ENCODE measurements at places on chromosomes 1 and 21.

DNA sequence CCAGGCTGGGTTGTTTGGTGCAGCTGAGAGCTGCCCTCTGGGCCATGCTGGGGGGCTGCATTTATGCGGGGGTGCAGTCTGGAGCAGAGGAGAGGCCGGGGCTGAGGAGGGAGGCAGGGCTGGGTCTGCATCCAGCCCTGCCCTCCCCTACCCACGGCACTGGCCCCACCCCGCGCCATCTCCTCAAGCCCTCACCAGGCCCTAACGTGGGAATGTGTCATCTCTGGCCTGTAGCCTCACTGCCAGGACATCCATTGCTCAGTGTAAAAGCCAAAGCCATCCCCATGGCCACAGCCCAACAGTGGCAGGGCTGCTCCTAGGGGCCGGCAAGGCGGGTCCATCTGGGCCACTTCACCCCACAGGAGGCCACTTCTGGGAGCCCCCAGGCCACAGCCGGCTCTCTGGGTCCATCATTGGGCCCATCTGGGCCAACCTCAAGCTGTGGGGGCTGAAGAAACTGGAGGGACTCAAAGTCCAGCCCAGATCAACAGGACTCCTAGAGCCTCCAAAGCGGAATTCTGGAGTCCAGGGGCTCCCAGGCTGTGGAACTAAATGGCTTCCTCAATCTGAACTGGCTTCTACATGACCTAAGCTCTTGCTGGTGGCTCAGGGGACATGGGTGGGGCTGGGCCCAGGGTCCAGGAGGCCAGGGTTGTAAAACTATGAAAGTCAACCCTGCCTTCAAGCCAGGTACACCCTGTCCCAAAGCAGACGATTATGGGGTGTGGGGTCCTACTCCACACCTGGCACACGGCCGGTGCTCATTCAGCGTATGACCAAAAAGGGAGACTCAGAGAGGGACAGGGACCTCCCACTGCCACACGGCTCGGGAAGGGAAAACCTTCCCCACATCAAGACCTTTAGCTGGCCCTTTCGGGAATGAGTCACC, 32.6 kb downstream of the RUNX3 start:
- no peak for DNase-seq

- no peak for DNase-seq
Observed at GRCh38 chr1:67586596-67586995, 98.4 kb upstream of the GADD45A start.

- no peak for DNase-seq
Observed at GRCh38 chr1:234963904-234964702, 164.5 kb downstream of the TOMM20 start.

- DNase-seq = no peak
Observed at GRCh38 chr21:17231771-17232170, 281.1 kb upstream of the CXADR start.

GRCh38 chr1:98327220-98327861, 334.2 kb upstream of the SNX7 start:
- DNase-seq = no peak

GRCh38 chr1:59414406-59415133, 117.7 kb downstream of the FGGY start:
- no peak for DNase-seq

- DNase-seq = no peak
Observed at GRCh38 chr1:200205216-200205995, 177.9 kb downstream of the NR5A2 start.

- DNase-seq = no peak
Observed at GRCh38 chr1:37998089-37998808, 7.1 kb downstream of the FHL3 start.

GRCh38 chr1:14994841-14995437, 158.6 kb upstream of the TMEM51 start:
- DNase-seq = no peak

GRCh38 chr1:32163405-32163804, 16.1 kb upstream of the TXLNA start:
- DNase-seq = no peak
